ENCODE measurements at places on chromosomes 6 and 20.

DNA sequence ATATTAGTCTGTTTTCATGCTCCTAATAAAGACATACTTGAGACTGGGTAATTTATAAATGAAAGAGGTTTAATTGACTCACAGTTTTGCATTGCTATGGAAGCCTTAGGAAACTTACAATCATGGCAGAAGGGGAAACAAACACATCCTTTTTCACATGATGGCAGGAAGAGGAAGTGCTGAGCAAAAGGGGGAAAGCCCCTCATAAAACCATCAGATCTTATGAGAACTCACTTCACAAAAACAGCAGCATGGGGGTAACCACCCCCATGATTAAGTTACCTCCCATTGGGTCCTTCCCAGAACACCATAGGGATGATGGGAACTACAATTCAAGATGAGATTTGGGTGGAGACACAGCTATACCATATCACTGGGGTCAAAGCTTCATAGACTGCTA is 254.2 kb downstream of the ERMARD start:
- no peak for DNase-seq

DNA sequence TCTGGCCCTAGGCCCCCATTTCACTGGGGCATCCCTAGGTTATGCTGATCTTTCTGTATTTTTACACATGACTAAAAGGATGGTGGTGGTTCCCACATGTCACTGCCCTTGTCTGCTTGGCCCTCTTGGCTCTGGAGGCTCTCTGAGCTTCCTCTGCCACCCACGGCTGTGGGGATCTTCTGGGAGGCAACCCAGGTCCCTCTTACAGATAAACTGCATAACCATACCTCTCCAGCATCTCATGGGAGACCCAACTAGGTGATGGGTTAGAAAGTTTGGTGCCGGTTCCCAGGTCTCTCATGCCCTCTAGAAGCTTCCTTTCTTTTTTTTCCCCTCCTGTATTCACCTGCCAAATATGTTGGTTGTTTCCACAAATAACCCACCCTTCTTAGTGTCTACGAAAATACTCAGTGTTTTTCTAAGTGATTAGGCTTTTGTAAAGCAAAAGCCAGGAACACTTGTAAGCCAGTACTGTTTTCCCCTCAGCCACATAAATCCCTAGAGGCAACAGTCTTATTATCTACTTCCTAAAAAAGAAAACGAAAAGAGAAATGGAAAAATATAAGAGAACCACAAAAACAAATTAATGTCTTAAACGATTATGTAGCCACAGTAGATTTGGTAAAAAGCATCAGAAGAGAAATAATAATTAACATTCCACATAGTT is 71.7 kb upstream of the SMLR1 start:
- no peak for DNase-seq

DNA sequence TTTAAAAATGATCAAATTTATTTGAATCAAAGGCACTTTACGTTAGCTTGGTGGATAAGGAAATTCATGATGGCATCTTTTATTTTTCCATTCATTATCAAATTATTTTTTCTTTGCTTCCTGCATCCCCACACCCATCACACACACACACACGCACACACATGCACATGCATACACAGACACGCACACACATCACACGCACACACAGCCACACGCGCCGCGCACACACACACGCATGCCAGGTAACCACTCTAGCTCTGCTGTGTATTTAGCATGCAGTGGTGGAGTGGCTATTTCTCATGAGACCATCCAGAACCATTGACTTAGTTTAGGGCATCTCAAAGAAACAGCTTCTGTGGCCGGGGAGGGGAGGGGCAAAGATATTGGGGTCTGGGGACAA is 47.0 kb downstream of the GNAS start:
- DNase-seq: no peak

DNA sequence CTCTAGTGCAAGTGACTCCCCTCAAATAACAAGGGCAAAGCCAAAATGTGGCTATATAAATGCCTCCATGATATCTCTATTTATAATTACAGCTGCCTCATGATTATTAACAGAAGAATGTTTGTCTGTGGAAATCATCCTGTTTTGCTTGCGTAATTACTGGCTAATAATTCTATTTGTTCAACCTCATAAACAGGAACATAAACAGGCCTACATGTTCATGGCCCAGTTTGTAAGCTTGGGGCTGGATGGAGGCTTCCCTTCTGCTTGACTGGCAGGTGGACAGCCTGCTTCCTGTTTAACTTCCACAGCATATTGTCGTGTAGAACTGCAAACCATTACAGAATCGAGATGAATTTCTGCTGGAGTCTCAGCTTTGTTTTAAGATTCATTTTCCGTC is 766.0 kb upstream of the MAP3K7 start:
- DNase-seq: no peak

DNA sequence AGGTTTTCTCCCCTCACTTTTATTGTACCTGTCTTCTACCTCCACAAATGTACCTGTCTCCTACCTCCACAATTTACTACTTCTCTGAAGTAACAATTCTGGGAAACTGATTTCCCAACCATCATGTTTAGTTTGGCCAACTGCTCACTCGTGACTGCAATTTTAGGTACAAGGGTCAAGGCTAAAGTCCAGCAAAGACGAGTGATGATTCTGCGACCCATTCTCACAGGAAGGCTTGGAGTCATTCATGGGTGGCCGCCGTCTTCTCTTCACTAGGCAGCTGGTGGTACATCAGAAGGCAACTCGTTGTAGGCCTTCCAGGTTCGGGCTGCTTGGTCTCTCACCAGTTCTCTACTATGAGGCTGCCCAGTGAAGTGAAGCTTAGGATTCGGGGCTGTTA is 483.8 kb upstream of the JARID2 start:
- no peak for DNase-seq

DNA sequence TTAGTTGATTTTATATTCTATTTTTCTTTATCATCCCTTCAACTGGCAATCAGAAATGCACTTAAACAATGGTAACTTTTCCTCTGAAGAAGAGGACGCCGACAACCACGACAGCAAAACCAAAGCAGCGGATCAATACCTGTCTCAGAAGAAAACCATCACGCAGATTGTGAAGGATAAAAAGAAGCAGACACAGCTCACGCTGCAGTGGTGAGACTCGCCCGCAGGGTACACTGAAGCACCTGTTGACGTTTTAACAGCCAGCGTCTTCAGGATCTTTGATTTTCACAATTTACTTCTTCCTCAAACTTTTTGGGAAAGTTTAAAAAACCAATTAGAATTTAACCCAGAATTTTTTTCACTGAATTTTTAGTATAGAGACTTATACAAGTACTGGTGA is 701 bp downstream of the RFX6 start:
- DNase-seq: no peak

- DNase-seq: no peak
Measured at GRCh38 chr6:36963451-36964290, 9.1 kb downstream of the PI16 start.

DNA sequence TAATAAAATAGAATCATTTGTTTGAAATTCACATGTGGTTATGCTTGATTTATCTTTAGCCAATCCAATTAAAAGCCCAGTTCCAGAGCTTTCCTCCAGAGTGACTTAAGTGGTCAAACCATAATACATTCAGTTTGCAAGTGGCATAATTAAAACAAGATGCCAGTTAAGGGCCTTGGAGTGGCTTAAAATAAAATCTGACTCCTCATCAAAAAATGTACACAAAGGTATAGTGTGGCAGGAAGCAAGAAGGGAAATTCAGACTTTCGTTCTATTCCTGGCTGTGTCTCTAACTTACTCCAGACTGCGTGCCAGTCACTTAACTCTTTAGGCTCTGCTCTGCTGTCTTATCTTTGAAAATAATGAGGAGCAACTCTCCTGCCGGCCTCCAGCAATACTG is 251.3 kb upstream of the PRND start:
- DNase-seq: no peak

- DNase-seq: no peak
Measured at GRCh38 chr20:1397710-1398109, 4.9 kb upstream of the FKBP1A start.

DNA sequence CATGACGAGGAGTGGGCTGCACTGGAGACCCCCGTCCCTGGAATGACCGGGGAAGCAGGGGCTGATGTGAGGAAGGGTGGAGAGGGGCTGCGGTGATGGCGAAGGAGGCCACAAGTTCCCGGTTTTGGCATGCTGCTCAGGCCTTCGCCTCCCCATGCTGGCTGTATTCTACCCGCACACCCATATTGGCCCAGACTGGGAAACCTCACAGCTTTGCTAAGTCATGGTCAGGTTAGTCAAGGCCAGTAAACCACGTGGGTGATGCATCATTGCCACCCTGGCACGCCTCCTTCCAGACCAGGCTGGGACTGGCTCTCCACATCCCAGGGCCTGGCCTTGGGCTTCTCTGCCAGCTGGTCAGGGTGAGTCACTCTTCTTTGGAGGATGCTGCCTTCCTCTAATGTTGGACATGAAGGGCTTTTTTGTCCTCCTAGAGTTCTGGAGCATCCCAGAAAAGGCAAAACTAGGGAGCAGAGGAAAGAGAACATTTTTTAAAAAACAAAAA is 53.8 kb downstream of the PCNA start:
- DNase-seq: no peak

DNA sequence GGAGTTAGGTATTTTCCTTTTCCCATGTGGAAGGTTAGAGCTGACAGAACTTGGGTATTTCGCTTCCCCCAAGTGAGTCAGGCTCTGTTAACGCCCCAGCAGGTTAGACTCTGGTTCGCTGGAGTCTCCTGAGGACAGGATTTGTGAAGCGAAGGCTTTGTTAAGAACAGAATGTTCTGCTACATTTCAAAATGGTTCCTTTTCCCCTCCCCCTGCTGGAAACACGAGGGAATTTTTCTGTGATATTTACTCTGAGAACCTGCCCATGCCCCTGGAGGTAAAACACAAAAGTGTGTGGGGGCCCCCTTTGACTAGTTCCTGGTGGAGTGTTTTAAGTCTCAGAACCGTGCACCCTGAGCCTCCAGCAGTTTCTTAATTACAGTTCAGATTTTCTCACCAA is 731.4 kb upstream of the CITED2 start:
- DNase-seq: no peak

GRCh38 chr6:75065523-75065922 is 140.3 kb downstream of the COL12A1 start:
- DNase-seq: no peak

DNA sequence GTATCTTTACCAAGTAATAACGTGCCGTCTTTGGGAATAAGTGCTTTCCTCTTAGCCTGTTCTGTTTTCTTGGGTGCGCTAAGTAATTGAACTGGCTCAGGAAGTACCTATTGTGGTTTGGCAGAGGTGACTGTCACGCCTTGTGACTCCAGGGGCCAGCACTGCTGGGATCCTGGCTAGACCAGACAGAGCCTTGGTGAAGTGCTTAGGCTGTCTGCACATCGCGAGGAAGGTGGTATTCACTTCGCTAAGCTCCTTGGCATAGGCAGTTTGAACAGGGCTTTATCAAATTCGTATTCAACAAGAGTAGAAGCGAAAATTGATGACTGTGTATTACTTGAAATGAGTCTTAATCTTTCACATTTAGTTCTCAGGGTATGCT is 17.6 kb downstream of the PRDM1 start:
- peak; percentile 64 for DNase-seq

DNA sequence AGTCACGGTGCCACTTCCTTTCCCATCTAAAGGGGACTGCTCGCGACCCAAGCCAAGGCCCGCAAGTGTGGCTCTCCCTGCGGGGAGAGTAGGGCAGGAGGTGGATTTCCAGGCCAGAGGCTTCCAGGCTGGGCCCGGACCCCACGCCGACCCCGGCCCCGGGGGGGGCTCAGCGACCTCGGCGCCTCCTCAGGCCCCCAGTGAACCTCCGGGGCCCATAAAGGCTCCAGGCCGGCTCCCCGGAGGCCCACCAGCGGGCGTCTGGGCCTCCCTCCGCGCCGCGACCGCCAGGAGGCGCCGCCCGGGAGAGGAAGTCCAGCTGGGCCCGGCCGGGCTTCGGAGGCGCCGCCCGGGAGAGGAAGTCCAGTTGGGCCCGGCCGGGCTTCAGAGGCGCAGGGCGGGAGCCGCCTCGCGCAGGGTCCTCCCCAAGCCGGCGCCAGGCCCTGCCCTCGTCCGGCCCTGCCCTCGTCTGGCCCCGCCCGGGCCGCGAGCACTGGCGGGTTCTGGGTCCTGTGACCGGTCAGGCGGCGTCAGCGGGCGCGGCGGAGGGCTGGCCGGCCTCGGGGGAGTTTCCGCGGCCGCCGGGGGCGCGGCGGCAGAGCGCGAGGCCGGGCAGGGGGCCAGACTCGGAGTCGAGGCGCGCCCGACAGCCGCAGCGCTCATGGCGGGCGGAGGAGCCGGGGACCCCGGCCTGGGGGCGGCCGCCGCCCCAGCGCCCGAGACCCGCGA is at the start of gene RAB32:
Gene RAB32, plus strand, starts transcription at position 623 of the 729 bp plus-strand sequence. Its CDS starts 39 bp downstream, at position 662.
- no peak for DNase-seq

GRCh38 chr6:38906582-38906981 is 142.0 kb upstream of the GLP1R start:
- no peak for DNase-seq

GRCh38 chr6:6460416-6460815 is 128.1 kb upstream of the LY86 start:
- DNase-seq: no peak

- DNase-seq: no peak
Measured at GRCh38 chr6:122200440-122200839, 199.0 kb upstream of the HSF2 start.
